ENCODE measurements at places on chromosomes 7 and 10.

DNA sequence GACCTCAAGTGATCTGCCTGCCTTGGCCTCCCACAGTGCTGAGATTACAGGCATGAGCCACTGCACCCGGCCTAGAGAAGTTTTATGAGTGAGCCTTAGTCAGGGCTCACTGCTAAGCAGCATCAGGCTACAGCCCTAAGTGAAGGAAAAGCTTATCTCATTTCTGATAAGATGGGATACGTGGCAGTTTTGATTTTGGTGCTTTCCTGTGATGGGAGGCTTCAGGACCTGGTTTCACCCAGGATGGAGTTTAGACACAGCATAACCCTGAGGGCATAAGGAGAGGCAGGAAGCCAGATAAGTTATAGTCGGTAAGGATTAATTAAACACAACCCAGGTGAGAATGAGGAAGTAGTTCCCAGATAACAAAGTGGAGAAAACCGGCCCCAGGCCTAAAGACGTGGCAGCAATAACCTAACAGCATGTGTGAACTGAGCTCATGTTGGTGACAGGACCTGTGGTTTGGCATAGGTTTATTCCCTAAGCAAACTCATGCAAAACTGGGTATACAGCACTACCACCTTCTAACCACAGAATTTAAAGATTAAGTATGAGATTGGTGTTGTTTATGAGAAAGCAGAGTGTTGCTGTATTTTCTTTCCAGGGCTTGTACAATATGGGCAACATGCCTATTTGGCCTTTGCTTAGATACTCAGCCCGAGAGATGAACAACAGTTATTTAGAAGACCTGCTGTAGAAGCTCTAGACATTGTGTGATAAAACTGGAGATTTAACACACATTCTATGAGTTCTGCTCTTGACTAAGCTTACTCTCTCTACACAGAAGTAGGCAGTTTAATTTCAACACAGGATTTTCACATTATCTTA is 119.4 kb downstream of the COL28A1 start:
- peak; percentile 16 for DNase-seq

DNA sequence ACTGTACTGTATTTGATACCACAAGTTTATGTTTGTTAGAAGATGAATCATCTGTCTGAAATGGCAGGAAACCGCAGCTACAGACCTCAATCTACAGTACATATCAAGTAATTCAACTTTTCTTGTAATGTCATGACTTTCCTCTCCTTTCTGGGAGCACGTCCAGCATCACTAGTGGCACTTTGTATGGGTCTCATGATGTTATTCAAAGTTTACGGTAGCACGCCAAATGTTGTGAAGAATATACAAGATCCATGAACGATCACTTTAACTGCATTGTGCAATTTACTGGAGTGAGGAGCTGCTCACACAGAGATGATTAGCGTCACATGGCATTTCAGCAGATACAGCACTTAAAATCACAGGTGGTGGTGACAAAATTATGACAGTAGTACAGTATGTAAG is 257.8 kb upstream of the GNAI1 start:
- DNase-seq, result no peak

DNA sequence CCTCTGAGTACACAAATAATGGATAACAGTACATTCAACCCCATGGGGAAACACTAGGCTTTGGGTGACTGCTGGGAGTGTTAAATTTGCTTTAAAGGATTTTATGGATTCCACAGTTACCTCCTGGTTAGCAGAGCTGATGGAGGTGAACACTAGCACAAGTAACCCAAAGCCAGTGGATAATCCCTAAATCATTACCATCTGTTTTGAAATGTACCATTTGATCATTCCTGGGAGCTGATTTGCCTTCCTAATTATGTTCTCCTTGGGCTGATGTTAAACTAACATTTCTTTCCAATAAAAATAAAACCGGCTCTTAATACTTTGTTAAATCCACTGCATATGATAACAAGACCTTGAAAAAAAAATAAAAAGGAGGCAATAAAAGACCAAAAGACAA is 493.9 kb downstream of the PLXNA4 start:
- no peak for DNase-seq

DNA sequence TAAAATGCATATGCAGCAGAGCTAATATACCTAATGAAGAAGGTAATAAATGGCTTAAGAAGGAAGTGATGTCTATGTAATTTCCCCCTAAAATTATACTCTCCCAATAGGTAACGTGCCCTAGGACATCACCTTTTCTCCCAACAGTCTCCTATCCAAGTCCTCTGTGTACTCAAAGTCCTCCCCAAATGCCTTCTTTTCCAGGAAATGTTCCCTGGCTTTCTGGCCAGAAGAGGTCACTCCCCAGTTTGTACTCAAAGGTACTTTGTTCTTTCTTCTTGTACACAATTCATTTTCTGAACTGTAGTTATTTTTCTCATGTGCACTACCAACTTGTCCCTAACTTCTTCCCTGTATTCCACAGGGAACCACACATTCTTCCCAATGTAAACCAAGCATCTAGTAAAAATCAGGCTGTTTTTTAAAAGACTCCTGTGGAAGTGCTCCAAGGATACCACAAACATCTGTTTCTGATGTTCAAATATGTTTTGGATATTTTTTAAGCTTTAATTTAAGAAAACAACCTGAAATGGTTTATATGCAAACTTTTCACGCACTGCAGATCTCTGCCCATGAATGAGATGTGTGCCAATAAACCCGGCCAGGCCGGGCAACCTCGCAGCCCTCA is 262.3 kb upstream of the KLF14 start:
- no peak for DNase-seq

GRCh38 chr10:92961638-92962037 is 99.0 kb upstream of the CYP26C1 start:
- no peak for DNase-seq

DNA sequence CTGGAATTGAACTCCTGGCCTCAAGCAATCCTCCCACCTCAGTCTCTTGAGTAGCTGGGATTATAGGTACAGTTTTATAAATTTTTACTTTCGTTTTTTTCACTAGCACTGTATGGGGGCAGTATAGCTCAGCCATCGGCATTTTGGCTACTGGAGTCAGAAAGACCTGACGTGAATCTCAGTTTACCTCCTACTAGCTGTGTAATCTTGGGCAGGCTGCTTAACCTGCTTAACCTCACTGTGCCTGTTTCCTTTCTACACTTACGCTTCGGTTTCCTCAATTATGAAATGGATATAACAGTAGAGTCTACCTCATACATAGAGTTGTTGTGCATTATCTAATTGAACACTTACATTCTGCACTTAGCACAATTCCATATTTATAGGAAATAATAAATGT is 16.7 kb downstream of the STN1 start:
- no peak for DNase-seq

DNA sequence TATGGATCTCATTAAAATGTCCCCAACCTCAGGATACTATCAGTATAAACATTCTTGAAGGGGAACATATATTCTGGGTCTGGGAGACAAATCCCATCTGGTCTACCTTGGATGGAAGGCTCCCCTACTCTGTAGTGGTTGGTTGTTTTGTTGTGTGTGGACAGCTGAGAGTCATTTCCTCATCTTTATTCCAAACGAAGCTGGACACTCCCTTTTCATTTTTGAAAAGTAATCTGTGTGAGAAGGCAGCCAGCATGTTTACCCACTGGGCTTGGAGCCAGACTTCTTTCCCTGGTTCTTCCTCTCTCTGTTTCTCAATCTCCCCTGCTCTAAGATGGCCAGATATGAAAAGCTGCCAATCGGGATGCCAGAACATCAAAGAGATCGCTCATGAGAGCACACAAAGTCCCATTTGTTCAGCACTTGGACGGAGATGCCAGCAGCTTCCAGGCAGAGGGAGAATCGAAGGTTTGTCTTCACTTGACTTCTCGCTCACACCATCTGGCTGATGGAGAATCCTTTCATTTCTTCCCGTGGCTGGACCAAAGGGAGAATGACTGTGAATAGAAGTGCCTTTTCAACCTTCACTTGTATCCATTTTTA is 108.1 kb upstream of the AGR3 start:
- no peak for DNase-seq

- DNase-seq, result no peak
Measured at GRCh38 chr7:50791363-50791937, 8.8 kb upstream of the GRB10 start.

GRCh38 chr10:93267521-93267920 is 193.8 kb downstream of the CYP26A1 start:
- DNase-seq, result no peak

DNA sequence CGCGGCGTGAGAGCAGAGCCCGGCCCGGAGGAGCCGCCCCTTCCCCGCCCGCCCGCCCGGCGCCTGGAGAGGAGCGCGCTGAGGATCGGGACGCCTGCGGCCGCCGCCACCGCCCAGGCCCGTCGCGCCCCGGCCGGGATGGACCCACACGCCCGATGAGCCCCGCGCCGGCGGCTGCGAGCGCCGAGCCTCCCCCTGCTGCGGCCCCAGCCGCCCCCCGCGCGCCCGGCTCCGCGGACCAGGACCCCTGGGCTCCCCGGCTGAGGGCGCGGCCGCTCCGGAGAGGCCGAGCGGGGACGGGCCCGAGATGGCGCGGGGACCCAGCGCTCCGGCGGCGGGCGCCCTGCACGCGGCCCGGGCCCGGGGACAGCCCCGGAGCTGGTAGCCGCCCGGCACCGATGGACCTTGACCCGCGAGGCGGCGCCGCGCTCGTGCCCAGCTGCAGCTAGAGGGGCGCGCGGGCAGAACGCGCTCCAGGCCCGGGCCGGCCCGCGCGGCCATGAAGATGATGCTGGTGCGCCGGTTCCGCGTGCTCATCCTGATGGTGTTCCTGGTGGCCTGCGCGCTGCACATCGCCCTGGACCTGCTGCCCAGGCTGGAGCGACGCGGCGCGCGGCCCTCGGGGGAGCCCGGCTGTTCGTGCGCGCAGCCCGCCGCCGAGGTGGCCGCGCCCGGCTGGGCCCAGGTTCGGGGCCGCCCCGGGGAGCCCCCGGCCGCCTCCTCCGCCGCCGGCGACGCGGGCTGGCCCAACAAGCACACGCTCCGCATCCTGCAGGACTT is 520 bp downstream of the FAM20C start:
- no peak for DNase-seq

- no peak for DNase-seq
Measured at GRCh38 chr10:29346296-29347001, 57.6 kb downstream of the LYZL1 start.

GRCh38 chr7:85713171-85713570 is 526.3 kb upstream of the SEMA3D start:
- DNase-seq, result no peak

DNA sequence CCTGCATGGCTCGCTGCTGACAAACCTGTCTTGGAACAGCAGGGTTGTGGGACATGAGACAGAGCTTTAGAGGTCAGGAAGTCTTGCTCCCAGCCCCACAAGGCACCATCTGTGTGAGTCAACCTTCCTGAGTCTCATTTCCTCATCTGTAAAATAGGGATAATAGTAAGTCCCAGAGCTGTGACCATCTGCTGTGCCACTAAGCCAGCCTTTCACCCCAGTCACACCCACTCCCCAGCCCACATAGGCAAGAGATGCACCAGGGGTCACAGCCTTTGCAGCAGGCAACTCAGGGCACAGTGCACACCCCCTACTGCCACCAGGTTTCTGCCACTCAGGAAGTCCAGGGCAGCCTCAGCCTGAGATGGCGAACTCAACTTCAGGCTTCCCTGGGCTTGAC is 29.4 kb upstream of the CDH23 start:
- no peak for DNase-seq

GRCh38 chr10:80152820-80153219 is 20.3 kb downstream of the PLAC9 start:
- DNase-seq, result no peak

DNA sequence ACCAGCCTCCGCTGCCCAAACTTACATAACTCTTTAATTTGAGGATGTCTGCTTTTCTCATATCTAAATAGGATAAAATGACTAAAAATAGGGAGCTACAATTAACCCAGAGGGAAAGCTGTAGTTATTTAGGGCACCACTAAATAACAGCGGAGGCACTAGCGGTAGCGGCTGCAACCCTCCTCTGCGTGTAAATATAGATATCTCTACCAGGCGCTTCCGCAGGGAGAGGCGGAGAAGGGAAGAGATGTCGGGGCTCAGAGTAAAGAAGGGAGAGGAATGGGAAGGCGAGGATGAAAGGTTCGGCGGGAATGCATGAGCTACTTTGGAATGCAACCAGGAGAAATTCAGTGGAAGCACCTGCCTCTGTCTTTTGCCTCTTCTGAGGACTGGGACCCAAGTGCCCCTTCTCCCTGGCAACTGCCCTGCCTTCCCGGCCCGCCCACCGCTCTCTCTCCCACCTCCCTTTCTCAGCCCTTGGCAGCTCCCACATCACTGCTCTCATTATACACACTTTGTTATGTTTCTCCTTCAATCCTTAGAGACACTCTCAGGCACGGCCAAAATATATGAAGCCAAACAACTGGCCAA is 698.3 kb downstream of the PARD3 start:
- DNase-seq, result no peak

GRCh38 chr7:141619745-141620144 is 68.5 kb downstream of the AGK start:
- no peak for DNase-seq

DNA sequence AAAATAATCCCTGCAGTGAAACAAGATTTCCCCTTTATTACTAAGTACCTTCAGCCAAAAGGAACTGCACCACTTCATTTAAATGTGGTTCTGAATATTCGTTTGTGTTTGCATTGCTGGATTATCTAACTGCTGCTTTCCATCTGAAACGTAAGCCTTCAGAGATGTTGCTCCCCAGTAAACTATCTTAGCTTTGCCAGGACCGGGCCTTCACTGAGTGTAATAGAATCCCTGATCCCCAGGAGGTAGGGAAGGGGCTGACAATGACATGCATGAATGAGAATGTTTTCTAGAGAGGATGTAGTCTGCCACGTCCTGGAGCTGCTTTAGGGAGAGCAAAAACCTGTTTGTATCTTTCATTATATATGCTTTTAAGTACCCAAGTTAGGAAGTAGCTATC is 19.5 kb upstream of the INSYN2A start:
- no peak for DNase-seq

GRCh38 chr10:35685402-35685801 is 43.3 kb upstream of the FZD8 start:
- no peak for DNase-seq

GRCh38 chr7:32178677-32179366 is 108.6 kb upstream of the PDE1C start:
- DNase-seq, result no peak

GRCh38 chr10:110872145-110872983 is 636 bp downstream of the PDCD4 start:
- DNase-seq, result peak; percentile 77

DNA sequence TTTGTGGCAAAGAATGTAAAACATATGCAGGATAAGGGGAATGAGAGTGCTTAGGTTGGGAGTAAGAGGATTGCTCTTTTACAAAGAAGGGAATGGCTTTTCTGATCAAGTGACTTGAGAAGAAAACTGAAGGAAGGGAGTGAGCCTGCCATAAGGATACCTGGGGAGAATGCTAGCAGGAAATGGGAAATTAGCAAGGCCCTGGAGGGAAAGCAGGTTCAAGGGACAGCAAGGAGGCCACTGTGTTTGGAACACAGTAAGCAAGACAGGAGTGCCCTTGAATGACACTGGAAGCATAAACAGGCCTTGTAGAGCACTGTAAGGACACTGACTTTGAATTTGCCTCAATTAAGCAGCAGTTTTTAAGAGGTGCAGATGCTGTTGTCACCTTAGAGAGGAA is 1069.9 kb downstream of the DNAJB9 start:
- DNase-seq, result no peak

Data from effector memory CD8-positive, alpha-beta T cell (primary cell).